ENCODE measurements at places on chromosomes 2 and 18.
A peak's percentile ranks its signal among the peaks of the same experiment; 100 is the strongest.

GRCh38 chr2:46225150-46225625 is 72.0 kb upstream of the EPAS1 start:
- DNase-seq, result no peak

DNA sequence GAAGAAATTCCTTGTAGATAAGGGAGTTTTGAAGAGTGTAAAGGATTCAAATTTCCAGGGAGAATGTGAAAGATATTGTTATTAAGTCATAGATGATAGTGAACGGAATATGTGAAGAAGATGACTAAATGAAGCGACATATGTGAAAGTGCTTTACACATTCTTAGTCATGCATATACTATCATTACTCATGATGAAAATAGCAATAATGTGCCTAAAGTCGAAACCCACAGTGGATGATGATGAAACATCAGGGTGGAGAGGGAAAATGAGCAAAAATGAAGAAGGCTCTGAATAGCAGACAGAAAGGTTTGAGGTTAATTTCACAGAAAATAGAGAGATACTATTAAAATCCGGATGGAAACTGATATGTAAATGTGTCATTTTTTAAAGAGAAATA is 1237.1 kb downstream of the LRP1B start:
- no peak for DNase-seq

- DNase-seq, result peak; percentile 34
These were observed 108.7 kb downstream of the FEZ2 start for GRCh38 chr2:36489281-36489680.

DNA sequence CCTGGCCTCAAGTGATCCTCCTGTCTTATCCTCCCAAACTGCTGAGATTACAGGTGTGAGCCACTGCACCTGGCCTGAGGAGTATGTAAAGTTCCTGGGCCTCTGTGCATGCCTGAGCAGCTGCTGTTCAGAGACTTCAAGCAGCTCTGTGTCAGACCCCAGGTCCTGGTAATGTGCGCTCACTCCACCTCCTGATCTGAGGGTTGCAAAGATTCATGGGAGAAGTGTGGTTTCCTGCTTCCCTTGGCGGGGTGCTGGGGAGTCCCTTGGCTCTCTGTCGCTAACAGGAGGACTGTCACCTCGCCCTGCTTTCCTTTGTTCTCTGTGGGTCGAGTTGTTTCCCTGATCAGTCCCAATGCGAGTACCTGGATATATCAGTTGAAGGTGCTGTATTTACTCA is 8.6 kb upstream of the IL36A start:
- DNase-seq, result no peak

- DNase-seq, result peak; percentile 43
These were observed 62.5 kb downstream of the SLC4A3 start for GRCh38 chr2:219689676-219690628.

- DNase-seq, result no peak
These were observed 192.8 kb upstream of the PXDN start for GRCh38 chr2:1937066-1937465.

DNA sequence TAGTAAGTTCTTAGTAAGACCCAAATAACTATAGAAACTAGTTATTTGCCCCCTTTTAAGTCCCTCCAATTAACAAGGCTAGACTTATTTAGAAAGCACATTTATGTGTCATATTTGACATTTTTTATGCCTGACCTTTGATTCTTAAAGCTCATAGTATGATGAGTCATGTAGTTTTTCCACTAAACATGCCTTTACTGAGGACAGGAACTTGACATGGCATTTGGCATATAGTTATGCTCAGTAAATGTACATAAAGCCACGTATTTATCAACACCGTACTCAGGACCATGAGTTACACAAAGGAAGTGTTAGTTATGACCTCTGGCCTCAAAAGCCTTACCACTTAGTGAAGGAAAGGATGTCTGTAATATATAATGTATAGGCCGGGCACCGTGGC is 78.9 kb downstream of the GNAL start:
- no peak for DNase-seq

DNA sequence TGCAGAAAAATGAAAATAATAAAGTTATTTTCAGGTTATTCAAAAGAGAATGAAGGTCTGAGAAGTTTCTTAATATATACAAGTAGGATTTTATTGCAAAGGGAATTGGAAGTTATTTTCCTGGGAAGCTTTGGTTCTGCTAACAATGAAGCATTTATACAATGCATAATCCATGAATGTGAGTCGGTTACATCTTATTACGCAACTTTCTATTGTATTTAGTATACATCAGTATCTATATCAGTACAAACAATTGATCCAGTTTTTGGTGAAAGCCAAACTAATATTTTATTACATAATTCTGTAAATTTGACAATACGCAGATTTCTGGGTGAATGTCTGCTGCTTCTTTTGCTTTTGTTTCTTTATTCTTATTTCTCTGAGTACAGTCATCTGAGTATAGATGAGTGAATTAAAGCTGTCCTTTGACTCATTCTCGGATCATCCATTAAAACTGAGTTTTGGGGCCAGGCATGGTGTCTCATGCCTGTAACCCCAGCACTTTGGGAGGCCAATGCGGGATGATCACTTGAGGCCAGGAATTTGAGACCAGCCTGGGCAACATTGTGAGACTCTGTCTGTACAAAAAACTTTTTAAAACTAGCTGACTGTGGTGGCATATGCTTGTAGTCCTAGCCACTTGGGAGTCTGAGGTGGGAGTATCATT is 108.5 kb downstream of the SOCS6 start:
- DNase-seq, result no peak

- no peak for DNase-seq
These were observed 7.0 kb downstream of the TRAPPC12 start for GRCh38 chr2:3386448-3386958.

GRCh38 chr18:8424481-8424880 is 184.8 kb upstream of the RAB12 start:
- no peak for DNase-seq

GRCh38 chr2:104938231-104938941 is 84.5 kb downstream of the POU3F3 start:
- DNase-seq, result no peak

GRCh38 chr2:36708041-36708741 is 11.7 kb downstream of the VIT start:
- DNase-seq, result peak; percentile 68

- no peak for DNase-seq
These were observed 5.1 kb downstream of the MTERF4 start for GRCh38 chr2:241096979-241097378.

DNA sequence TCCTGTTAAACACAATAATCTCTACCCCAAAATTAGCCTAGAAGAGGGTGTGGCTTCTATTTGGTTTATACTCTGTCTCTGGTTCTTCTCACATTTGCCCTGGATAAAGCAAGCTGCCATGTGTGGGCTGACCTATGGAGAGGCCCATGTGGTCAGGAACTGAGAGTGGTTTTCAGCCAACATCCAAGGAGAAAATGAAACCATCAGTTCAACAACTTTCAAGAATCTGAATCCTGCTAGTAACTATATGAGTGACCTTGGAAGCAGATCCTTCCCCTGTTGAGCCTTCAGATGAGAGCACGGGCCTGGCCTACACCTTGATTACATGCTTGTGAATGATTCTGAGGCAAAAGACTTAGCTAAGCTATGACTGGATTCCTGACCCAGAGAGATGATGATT is 11.5 kb upstream of the TRIB2 start:
- no peak for DNase-seq

DNA sequence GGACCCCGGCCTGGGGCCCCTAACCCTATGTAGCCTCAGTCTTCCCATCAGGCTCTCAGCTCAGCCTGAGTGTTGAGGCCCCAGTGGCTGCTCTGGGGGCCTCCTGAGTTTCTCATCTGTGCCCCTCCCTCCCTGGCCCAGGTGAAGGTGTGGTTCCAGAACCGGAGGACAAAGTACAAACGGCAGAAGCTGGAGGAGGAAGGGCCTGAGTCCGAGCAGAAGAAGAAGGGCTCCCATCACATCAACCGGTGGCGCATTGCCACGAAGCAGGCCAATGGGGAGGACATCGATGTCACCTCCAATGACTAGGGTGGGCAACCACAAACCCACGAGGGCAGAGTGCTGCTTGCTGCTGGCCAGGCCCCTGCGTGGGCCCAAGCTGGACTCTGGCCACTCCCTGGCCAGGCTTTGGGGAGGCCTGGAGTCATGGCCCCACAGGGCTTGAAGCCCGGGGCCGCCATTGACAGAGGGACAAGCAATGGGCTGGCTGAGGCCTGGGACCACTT is 16.4 kb downstream of the EMX1 start:
- no peak for DNase-seq

DNA sequence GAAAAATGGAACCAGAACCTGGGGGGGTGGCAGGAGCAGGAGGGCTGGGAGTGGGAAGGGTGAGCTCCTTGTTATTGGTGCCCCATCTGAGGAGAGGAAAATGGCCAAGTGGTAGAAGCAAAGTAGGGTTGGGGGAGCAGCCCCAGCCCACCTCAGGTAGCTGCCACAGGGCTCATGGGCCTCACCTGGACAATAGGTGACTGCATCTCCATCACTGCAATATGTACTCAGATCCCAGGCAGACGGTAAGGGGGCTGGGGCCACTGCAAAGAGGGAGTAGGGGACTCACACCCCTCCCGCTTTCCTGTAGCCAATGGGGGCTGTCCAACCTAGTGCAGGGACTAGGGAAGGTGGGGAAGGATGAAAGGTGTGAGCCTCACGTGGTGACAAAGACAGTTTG is 4.2 kb downstream of the C2orf81 start:
- DNase-seq, result no peak
